ENCODE measurements at places on chromosomes 7 and 10.

DNA sequence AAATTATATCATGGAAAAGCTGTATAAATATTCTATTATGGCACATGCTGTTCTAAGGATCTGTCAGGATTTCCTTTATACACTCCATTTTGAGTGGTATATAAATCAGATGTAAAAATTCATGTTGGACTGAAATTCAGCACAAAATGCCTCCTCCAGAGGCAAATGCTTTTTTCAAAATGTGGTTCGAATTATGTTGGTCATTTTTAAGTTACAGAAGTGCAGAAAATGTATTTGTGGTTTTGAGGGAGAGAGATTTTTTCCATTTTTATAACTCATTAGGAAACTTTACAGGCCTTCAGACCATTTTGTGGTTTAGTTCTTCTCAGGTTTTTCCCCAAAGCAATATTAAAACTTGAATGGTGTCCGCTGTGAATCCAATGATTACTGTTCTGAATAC is 2.9 kb downstream of the PPP1R3A start:
- no peak for DNase-seq

- DNase-seq, result no peak
Measured at GRCh38 chr10:97723001-97723400, 9.5 kb downstream of the MARVELD1 start.

DNA sequence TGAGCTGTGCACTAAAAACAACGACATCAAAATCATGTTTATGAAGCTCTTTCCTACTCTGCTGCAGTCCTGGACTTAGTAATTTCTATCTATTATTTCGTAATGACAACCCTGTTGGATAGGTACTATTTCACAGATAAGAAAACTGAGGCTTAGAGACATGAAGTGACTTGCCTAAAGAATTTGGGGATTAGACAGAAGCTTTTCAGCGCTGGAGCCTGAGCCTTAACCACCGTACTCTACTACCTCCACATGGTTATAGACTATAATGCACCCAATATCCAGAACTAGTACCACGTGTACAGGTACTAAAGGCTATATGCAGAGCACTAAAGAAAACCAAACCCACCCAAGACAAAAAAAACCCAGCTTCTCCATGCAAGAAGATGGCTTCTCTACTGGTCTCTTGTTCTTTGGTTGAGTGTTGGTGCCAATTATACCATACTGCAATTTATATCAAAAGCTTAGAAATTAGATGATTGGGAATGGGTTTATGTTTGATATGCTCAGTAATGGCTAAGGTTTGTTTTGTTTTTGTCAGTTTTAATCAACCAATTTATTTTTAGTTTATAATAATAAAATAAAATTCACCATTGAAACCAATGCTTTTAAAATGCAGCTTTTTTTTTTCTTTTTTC is 6.5 kb upstream of the SNX10 start:
- DNase-seq, result no peak

- no peak for DNase-seq
Measured at GRCh38 chr7:130897515-130898419, 163.8 kb upstream of the KLF14 start.

GRCh38 chr7:30433082-30433481 is 45.5 kb downstream of the NOD1 start:
- no peak for DNase-seq

- DNase-seq, result no peak
Measured at GRCh38 chr10:96310321-96310669, 6.1 kb downstream of the DNTT start.

DNA sequence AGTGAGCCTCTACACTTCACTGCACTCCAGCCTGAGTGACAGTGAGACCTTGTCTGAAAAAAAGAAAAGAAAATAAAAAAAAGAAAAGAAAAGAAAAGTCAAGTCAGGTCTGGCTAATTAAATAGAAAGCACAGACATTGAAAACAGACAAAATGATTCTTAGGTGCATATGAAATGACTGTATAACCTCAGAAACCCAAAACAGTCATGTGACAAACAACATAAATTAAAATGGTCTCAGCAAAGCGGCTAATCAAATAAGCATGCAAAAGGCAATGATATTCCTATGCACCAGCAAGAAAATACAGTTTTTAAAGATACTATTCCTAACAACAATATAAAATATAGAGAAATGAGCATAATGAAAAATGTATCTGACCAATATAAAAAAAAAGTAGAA is 38.3 kb downstream of the LRRC20 start:
- no peak for DNase-seq

Measured in glutamatergic neuron (in vitro differentiated cells).